ENCODE measurements at places on chromosomes 7 and 10.
A peak's percentile ranks its signal among the peaks of the same experiment; 100 is the strongest.

DNA sequence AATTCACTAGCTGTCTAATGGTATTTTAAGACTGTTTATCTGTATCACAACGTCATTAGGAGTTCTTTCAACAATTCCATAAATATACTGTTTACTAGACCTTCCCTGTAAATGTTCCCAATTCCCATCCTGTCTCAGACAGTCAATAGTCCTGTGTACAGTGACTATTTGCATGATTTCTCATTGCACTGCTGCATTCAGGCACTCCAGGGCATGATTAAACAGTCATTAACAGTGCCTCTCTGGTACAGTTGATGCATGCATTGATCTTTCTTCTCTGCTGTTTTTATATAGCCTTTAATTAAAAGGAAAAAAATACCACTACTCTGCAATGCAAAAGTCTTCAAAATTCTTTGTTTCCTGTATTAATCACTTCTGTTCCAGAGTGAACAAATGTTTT lies 51.5 kb upstream of the MTURN start:
- DNase-seq: no peak

- DNase-seq: no peak
Measured at GRCh38 chr10:33805831-33806230, 471.4 kb upstream of the NRP1 start.

DNA sequence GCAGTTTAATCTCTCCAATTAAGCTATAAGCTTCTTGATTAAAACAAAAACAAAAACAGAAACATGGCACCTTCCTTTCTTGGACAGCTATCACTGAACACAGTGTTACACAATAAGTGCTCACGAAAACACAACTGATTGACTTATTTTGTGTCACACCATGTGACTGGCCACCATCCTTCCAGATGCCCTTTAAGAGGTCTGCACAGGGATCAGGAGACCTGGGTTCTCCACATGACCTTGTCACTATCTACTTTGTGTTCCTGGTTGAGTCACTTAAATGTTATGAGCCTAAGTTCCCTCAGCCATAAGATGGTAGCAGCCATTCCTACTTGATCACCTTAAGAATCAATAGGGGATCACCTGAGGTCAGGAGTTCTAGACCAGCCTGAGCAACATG lies 120.1 kb downstream of the HIPK2 start:
- no peak for DNase-seq

DNA sequence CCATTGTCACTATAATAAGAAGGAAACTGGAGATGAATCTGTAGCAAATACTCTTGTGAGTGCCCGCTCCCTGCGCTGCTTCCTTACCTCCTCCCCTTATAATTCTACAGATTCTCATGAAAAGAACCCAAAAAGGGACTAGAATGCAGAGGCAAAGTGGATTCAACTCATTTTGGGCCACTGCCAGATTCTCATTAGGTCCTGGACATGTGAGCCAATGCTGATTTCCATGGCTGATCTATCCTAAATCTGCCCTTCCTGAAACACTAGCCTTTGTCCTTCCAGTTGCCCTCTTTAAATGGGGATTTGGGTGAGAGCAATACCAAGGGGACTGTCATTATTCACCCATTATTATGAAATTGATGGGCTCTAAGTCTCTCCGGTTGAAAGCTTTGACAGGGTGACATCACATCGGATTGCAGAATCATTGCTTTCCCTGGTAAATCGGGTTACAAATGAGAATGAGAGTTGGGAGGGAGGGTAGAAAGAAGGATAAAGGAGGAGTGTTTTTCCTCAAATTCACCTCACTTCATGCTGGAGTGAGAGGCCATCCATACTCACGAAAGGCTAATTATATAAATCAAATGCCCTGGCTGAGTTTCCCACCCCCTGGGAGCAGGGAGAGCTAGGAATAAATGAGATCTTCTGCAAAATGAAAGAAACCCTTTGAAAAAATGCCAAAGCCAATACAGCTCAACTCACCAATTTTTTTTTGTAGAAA lies 37.5 kb downstream of the PTN start:
- DNase-seq: no peak

DNA sequence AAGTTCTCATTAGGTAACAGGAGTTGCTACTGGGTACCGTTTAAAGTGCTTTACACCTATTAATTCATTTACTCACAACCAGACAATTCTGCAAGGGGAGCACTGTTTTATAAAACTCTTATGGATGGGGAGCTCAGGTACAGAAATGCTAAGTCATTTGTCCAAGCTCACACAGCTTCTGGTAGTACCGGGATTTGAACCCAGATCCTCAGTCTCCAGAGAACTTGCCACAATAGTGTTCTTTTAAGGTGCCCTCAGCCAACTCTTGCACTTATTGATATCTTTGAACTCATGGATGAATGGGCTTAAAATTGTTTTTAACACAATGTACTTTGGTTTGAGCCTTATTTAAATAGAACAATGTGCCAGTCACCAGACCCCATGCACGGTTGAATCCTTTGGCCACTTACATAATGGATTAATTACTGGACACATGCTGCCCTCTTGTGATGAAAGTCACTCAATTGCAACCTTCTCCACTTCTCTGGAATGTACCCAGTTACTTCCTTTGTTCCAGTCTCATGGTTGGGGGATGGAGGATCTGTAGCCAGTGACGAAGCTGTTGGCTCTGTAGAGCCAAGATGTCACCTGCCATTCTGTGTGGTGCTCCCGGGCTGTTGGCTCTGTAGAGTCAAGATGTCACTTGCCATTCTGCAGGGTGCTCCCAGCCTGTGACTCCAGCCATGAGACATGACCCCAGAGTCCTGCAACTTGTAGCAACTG lies 65.6 kb downstream of the NOD1 start:
- DNase-seq: peak; percentile 27

DNA sequence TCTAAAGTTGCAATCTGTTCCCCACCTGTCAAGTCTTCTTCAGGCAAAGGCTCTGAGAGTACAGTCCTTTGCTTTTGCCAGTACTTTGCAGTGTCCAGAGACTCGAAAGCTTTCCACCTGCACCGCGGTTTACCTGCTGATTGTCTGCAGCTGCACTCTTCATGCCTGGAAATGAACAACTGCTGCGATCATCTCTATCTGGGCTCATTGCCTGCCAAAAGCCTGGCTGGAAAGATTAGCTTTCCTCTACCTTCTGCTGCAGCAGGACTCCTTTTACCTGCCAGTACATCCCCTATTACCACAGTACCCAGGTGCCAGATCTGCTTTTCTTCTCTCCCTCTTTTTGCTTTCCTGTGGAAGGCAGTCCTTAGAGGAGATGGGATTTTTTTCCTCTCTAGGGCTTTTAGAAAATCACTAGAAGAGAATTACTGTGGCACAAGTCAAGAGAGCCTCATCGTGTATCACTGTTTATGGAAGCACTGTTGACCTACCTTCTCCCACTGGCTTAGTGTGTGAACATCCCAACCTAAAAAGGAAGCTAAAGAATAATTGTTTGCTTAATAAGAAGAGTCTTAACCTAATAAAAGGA lies 2.2 kb downstream of the STRIP2 start:
- no peak for DNase-seq

DNA sequence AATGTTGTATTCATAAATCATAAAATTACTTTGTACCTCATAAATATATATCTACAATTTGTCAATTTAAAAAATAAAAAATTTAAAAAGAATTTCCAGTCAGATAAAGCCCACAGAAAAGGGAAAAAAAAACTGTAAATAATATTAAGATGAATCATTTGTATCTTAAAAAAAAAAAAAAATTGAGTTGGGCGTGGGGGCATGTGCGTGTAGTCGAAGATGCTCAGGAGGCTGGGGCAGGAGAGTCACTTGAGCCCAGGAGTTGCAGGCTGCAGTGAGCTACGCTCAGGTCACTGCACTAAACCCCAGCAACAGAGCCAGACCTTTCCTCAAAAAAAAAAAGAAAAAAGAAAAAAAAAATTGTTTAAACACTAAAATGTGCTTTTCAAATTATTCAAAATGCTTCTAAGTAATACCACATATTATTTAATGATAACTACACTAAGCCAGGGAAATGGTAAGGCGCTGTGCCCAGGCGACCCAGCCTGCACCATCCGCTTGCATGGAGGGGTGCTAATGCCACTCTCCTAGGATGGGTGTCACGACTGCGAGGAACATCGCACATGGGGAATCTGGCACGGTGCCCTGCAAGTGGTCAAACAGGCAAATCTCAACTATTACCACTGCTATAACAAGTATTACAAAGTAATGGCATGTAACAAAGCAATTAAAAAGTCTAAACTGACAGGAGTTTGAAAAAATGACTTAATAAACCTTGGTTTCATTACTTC lies 15.4 kb downstream of the GLUD1 start:
- DNase-seq: no peak

Data from CD4-positive, alpha-beta T cell treated with Interleukin-6 for 4 hours (primary cell).